ENCODE measurements at places on chromosomes 16 and 17.

- DNase-seq, result no peak
Measured at GRCh38 chr16:9039210-9039609, 52.2 kb upstream of the HAPSTR1 start.

- DNase-seq, result no peak
Measured at GRCh38 chr16:81505011-81505661, 60.5 kb downstream of the CMIP start.

- no peak for DNase-seq
Measured at GRCh38 chr17:69555056-69555455, 140.6 kb downstream of the MAP2K6 start.

DNA sequence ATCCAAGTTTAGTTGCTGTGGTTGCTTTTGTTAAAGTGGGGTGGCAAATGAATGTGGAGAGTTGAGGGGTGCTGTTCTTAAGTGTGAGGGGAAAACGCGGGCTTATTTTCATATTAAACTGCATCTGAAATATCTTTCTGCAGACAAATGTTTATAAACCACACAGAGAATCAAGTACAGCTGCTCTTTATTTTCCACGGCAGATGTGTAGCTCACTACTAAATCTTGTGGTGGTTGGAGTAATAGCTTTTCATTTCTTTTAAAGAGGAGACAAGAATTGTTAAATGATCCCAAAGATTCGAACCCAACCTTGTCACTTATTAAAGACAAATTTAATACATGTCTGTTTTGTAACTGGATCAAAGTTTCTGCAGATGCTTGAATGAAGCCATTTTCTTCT is 2.1 kb downstream of the CLTC start:
- DNase-seq, result no peak

DNA sequence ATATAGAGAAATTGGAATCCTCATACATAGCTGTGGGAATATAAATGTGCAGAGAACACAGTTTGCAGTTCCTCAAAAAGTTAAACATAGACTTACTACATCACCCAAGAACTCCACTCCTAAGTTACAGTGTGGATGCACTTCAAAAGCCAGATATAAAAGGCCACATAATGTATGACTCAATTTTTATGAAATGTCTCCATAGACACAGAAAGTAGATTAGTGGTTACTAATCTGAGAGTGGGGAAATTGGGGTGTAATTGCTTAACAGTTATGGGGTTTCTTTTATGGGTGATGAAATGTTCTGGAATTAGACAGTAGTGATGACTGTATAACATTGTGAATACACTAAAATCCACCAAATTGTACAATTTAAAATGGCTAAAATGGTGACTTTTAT is 60.9 kb downstream of the CACNG1 start:
- no peak for DNase-seq

DNA sequence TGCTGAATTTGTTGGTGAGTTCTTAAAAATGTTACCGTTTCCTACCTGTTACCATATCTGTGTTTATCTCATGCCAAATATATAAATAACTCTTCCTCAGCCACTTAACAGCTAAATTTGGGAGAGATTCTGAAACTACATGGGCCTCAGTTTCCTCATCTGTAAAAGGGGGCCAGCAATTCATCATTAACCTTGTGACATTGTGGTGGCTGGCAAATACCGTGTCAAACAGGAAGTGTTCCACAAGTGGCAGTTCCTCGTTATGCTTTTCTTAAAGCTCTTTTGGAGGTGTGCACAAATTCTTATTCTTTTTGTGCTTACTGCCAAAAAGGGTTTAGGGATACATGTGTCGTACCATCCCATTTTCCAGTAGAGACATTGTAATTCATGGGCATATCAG is 220.4 kb upstream of the CACNG5 start:
- DNase-seq, result no peak

- DNase-seq, result no peak
Measured at GRCh38 chr17:46890638-46891037, 32.3 kb upstream of the GOSR2 start.

DNA sequence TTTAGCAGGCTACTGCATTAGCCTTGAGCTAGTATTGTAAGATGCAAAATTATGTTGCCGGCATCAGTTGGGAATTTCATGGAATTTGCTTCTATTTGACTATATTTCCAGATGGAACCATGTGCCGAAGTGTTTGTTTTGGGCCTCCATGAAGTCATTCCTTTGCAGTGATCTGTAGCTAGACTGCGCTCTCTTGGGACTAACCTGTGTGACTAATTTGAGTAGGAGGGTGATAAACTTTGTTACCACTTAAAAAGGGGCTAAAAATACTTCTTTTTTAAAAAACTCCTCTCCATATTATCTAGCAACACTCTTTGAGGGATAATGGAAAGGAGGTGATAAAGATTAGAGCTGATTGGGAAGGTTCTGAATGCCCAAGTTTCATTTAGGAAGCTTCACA is 166.8 kb upstream of the TBX2 start:
- no peak for DNase-seq

GRCh38 chr17:12342609-12343435 is 322.1 kb downstream of the MAP2K4 start:
- no peak for DNase-seq

- DNase-seq, result no peak
Measured at GRCh38 chr16:56450275-56450985, 702 bp downstream of the NUDT21 start.

DNA sequence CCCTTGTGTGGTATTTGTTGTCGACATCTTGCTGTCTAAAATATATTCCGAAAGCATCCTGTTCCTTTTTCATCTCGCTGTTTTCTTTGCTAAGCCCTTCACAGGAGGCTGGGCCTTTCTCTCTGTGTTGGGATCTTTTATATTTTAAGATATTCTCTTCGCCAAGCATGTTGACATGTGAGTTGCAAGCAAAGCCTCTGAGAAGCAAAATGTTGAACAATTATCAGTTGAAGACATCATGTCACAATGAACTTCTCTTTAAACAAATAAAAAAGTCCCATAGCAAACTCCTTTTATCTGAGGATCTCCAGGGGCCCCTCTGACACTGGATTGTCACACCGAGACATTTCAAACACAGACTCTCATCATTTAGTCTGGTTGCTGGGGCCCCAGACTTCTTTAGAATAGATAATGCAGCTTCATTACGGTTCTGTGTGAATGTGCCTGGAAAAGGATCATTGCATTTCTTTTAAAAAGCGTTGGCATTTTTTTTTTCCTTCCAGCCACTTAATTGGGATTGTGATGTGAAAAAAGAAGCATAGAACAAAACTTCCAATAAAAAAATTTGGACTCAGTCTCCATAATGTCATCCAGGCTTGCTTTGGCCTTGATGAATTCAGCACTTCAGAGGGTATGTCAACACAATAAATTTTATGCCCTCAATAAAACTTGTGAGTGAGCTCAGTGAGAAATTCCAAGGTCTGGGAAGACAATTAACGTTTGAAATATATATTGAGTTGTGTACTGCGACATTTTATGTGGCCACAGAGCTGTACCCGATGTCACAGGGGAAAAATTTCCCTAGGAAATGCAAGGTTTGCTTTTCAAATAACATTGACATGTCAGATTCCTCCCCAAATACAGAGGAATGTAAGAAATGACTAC is 496.8 kb downstream of the XYLT1 start:
- no peak for DNase-seq

GRCh38 chr16:62342216-62342615 is 306.0 kb upstream of the CDH8 start:
- DNase-seq, result no peak

- DNase-seq, result no peak
Measured at GRCh38 chr17:35129154-35129972, 7.9 kb downstream of the FNDC8 start.

DNA sequence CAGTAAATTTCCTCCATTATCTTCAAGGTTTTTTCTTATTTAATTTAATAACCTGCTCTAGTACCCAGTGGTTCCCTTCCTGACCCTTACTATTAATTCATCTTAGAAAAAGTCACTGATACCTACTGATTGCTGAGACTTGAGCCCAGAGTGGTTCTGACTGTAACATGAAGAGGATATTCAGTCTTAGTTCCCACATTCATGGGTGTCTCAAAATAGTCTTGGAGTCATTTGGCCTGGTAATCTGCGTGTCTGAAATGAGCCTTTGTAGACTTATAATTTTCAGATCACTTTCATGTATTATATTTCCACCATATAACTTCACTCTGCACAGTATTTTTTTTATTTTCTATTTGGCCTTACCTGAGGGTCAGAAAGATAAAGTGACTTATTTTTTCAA is 732.0 kb upstream of the KIF2B start:
- no peak for DNase-seq

DNA sequence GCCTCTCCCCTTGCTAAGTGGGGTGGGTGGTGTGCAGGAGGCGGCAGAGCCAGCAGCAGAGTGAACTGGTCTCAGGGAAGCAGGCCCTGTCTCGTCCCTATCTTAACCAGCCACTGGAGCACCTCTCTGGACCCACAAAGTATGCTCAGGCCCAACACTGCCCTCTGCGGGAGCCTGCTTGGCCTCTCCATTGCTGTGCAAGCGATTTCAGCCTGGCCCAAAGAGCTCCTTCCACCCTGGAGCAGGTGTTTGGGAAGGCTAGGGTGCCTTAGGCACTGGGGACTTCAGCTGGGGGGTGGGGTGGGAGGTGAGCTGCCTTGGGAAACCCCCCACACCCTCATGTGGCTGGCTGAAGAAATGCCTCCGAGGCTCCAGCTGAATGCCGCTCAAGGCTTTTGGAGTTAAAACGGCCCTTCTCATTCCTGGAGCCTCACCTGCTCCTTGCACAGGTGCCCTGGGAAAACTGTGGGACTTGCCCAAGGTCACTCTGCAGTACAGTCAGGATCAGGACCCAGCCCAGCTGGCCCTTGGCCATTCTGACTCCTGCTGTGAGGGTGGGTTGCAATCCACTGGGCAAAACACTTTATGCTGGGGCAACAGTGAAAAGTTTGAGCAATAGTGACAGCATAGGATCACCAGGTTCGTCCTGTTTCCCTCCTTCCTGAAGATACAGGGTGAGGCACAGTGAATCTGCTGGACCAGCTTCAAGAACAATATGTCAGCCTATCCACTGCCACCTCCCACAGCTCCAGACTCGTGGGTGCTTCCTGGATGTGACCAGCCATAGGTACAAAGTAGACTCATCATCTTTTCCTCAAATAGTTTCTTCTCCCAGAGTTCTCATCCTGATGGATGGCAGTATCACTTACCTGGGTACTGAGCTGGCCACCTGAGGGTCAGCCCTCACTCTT is 5.9 kb upstream of the UBE2O start:
- DNase-seq, result no peak

DNA sequence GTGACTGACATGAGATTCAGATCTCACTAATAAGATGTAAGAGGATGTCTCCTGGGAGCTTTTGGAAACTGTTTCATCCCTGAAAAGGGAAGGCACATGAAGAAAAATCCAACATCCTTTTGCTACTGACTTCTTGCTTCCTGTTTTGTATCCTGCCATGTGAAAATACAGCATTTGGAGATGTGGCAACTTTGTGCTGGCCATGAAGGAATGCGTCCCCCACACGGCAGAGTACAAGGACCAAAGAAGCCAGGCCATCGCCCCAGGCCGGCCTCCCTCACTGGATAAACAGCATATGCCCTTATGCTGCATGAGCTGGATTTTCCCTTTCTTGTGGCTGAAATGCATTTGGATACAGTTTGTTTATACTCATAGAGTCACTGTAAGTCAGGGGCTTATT is 5.5 kb upstream of the HASPIN start:
- no peak for DNase-seq

Measured in stimulated activated CD4-positive, alpha-beta T cell treated with anti-CD3 and anti-CD28 coated beads, Interleukin-4, amount 100 ng/mL, for 1 hour (primary cell).